ENCODE measurements at places on chromosomes 13 and 19. TPM values are rescaled to one million over a fixed set of nuclear protein-coding genes. Genes with fewer than 3 reads are reported as not detected.

TIMM50 gene
- polyA plus RNA-seq = 75.0 TPM

DNA sequence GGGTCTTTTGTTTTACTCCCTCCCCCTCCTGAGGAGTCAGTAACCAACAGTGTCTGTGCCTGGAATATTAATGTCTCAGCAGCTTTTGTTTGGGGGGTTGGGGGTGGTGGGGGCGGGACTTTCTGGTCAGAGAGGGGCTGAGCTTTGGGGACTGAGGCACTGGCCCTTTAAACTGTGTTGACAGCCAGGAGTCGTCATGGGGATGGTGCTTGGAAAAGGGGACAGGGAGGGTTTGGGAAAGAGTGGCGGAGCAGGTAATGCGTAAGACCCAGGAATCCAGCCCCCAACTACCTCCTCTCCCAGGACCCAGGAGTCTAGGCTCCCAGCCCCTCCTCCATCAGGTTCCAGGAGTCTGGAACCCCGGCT, 5.2 kb downstream of the CADM4 start:
- no peak for DNase-seq

DNA sequence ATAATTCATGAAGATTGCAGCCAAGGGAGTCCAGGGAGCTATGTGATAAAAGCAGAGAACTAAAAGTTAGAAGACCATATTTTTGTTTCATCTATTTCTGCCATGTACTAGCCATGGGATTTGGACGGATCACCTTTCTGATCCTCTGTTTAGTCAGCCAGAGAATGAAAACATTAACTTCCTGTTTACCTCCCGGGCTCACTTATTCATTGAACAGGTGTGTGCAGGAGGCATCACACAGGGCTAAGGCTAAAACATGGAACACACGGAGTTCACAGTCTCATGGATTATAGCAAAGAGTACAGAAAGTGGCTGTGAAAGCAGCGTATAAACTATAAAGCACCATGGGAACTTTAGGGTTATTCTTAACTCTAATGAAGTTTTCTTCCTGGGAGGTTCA, 96.8 kb downstream of the GPR12 start:
- no peak for DNase-seq

DNA sequence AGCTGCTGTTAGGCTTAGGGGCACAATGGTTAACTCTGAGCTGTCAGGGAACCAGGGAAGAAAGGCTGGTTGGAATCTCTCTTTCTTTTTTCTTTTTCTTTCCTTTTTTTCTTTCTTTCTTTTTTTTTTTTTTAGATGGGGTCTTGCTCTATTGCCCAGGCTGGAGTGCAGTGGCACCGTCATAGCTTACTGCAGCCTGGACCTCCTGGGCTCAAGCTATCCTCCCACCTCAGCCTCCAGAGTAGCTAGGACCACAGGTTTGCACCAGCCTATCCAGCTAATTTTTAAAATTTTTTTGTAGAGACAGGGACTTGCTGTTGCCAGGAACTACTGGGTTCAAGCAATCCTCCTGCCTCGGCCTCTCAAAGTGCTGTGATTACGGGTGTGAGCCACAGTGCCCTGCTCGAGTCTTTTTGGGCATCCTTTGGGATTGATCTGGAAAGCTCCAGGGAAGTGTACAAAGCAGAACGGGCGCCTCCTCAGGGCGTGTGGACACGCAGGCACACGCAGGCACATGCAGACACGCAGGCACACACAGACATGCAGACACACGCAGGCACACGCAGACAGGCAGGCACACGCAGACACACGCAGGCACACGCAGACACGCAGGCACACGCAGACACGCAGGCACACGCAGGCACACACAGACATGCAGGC, 99.2 kb downstream of the GADD45B start:
- no peak for DNase-seq

DNA sequence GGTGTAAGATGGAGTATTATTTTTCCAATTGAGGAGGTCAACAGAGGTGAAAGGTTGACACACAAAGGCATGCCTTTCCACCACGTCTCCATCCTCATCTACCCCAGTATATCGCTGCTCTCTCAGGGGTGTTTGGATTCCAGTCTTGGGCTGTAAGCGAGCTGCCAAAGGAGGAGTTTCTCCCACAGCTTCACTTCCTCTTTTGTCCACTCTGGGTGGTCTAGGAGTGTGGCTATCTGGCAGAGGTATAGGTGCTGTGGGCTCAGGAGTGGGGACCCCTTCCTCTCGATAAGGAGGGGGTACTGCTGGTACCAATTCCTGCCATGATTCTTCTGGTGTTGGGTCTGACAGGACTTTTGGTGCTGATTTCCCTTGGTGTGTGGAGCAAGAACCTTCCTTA, 39.4 kb downstream of the ZNF846 start:
- no peak for DNase-seq

DNA sequence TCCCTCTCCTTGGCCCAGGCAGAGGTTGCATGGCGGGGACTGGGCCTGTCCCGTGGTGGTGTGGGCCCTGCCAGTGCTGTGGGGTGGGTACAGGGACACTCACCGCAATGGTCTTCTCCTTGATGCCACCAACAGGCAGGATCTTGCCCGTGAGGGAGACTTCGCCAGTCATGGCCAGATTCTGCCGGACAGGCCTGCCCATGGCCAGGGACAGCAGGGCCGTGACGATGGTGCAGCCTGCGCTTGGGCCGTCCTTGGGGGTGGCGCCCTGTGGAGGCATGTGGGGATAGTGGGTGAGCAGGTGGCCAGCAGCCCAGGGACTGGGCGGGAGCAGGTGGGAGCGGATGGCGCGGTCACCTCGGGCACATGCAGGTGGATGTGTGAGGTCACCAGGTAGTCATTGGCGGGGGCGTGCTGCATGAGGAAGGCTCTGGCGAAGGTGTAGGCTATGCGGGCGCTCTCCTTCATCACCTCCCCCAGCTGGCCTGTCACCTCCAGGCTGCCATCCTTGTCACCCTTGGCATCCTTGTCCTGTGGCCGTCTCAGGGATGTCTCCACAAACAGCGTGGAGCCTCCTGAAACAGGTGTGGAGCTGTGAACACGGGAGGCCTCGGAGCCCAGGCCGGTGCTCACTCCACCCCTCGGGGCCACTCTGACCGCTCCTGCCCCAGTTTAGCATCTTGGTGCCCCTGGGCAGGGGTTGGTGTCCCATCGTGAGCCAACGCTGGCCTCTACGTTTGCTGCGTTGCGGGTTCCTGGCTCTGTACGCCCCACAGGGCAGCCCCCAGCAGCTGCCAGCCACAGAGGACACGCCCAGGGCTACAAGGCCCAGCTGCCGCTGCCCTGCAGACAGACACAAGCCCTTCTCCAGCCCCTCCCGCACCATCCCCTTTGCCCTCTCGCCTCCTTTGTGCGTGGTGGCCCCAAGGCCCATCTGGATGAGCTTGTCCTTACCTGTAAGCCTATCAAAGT, 3.4 kb downstream of the RPL36 start:
- no peak for DNase-seq

DNA sequence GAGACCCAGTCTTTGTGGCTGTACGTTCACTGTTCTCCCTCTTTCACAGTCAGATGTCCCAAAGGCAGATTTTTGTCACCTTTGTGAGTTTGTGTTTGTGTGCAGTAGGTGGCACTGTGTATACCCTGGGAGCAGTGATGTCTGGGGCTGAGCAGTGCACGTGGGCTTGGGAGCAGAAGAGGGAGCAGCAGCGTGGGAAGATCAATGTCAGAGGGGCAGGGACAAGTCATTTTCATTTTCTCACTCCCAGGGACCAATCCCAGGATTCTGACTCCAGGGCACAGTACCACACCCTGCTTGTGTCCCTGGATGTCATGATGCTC, 2.0 kb upstream of the PSG6 start:
- DNase-seq = no peak
